B cell (primary cell): ENCODE measurements at places on chromosomes 12 and 14. TPM values are rescaled to one million over a fixed set of nuclear protein-coding genes. Genes with fewer than 3 reads are reported as not detected.

DNA sequence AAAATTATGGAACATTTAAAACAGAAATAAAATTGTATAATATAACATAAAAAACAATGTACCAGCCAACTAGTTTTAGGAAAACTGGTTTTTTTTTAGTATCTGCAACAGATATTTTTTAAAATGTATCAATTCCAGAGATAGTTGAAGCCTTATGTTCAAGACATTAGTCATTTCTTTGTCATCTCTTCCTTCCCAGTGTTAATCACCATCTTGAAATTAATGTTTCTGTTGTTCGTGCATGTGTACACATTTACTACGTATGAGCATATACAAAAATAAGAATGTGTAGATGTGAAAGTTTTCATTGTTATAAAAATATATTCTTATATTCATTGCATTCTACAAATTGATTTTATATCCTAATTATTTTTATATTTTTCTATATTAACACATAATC lies 1062.1 kb downstream of the SLC6A15 start:
- DNase-seq = no peak

GRCh38 chr14:63899953-63900352 lies 47.1 kb downstream of the SYNE2 start:
- peak; percentile 19 for DNase-seq

Gene PTPRO
- polyA plus RNA-seq = 17.0 and 23.6 TPM in 2 replicates

Gene LUM
- polyA plus RNA-seq = not detected in 2 replicates

- no peak for DNase-seq
These were observed 123.0 kb downstream of the SLC38A4 start for GRCh38 chr12:46702581-46703344.

Gene SERPINA10
- not detected in 2 replicates for polyA plus RNA-seq

Gene TSHR
- polyA plus RNA-seq = 0.15 and 0.59 TPM in 2 replicates

DNA sequence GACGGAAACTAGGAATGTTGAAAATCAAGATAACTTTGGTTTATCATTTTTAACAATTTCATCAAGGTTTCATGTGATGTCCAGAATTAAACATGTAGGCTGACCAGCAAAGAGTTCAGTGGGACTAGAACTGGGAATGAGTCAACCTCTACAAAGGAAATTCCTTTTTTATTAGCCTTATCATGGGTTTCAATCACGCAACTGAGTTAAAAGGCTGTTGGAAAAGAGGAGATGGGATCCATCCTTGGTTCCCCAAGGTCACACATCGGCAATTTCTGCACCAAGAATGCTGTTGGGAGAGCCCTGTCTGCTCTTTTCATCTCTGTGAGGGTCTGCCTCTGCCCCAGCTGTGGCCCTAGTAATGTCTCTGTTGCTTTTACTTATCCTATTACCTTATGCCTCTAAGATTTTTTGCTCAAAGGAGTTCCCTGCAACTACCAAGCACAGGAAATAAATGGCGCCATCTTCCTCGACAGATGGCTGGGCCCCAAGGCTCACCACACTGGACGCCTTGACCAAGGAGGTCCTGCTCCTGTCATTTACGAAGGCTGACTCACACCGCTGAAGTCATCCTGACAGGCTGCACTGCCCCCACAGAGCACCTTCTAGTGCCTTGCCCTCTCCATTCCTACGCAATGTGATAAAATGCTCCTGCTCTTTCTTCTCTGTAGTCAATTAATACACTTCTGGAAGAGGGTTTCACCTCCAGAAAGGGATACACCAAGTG lies 367.4 kb downstream of the GXYLT1 start:
- no peak for DNase-seq

DNA sequence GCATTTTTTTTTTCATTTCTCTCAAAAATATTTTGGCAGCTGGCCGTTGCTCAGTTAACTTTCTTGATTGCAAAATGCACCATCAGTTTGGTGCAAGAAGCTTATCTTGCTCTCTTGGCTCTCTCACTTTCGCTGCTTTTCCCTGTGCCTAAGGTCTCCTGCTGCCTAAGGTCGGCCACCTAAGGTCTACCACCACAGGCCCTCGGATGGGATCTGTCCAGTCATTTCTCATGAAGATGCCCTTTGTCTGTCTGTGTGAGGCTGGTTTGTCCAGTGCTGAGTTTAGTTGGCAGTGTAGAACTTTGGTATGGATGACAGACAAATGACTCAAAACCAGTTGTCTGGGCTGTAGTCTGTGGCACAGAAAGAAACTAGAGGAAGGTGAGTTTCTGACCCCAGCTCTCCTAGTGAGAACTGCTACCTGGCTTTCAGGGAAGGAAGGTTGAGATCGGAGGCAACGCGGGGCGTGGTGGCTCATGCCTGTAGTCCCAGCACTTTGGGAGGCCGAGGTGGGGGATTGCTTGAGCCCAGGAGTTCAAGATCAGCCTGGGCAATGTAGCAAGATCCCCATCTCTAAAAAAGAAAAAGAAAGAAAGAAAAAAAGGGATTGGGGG lies 2.6 kb downstream of the MLXIP start:
- DNase-seq = no peak

Gene OR4K5
- polyA plus RNA-seq = not detected in 2 replicates

GRCh38 chr14:22433069-22433468 lies 156.0 kb downstream of the DAD1 start:
- DNase-seq = no peak

Gene SYT10
- polyA plus RNA-seq = not detected in 2 replicates

Gene RERGL
- polyA plus RNA-seq = not detected in 2 replicates

DNA sequence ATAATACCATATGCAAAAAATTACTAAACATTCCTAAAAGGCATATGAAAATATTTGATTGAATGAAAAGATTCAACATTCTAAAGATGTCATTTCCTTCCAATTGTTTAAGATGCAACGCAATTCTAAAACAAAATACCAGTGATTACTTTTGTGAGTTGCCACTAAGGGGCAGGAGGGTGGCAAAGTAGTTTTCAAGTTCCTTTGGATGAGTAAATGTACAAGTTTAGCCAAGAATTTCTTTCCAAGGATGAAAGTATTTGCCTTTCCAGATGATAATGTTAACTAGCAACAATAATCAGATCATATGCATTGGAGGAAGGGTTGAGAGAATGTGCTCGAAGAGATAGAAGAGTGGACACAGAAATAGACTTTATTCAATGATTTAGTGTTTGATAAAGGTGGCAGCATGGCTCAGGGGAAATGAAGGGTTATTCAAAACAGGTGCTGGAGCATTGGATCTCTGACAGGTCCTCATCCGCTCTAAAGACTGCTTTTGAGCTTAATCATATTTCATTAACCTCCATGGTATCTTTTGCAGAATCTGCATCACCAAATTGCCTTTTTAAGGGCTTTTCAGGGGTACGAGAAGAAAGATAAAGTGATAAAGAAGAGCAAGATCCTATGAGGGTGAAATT lies 678.5 kb upstream of the TBX3 start:
- no peak for DNase-seq
